ENCODE measurements at places on chromosomes 7 and 10.

DNA sequence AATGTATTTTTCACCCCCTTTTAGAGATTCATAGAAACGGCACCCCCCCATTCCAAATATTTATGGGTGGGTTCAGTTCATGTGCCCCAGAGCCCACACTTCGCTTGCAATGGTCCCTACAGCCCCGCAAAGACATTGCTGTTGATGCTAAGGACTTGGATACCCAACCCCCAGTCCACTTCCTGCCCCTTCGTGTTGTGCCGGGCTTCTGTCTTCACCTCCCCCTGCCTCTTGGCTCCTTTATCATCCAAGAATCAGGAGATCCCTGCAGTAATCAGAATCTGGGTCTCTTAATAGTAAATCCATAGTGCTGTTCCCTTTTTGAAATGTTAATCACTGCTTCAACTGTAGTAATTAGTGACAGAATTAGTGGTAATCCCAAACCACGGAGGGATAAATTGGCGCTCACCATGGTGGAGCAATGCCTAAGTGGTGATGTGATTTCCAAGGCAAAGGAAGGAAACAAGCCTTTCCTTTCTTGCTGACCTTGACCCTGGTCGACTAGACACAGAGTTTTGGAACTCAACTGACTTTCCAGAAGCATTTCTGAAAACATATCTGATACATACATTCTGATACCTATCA lies 67.7 kb downstream of the HK1 start:
- DNase-seq, result no peak

GRCh38 chr10:56319386-56319785 lies 41.7 kb downstream of the ZWINT start:
- DNase-seq, result no peak

GRCh38 chr10:7193369-7193768 lies 217.5 kb downstream of the SFMBT2 start:
- no peak for DNase-seq

GRCh38 chr10:131961777-131962662 lies 19.7 kb downstream of the BNIP3 start:
- DNase-seq, result no peak

DNA sequence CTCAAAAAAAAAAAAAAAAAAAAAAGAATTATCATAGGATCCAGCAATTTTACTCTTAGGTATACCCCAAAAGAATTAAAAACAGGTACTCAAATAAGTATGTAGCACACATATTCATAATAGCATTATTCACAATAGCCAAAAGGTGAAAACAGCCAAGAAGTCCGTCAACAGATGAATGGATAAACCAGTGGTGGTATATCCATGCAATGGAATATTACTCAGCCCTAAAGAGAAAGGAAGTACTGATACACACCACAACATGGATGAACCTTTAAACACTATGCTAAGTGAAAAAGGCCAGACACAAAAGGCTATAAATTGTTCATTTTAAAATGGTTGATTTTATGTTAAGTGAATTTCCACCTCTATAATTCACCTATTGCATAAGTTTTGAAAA lies 804.8 kb upstream of the AUTS2 start:
- DNase-seq, result no peak

GRCh38 chr7:44100458-44101302 lies 3.5 kb upstream of the AEBP1 start:
- DNase-seq, result no peak

- DNase-seq, result no peak
These were observed 80.8 kb downstream of the PAX2 start for GRCh38 chr10:100826031-100826651.

GRCh38 chr10:110510730-110511129 lies 13.0 kb downstream of the DUSP5 start:
- no peak for DNase-seq

- no peak for DNase-seq
These were observed 322.0 kb upstream of the ZNF32 start for GRCh38 chr10:43970717-43971116.

DNA sequence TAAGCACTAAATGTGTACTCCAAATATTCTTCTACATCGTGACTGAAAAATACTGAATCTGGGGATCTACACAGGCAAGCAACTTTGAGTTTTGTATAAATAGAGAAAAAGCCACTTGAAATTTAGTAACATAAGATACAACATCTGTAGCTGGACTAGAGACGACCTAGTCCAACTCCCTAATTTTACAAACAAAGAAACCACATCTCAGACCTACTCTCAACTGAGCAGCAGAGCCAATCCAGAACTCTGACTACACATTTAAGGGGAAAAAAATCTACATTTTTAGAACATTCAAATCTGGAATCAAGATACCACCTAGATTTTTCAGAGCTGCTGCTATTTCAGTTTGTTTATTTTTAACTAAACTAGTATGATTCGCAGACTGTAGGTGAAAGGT lies 88.9 kb downstream of the CABCOCO1 start:
- DNase-seq, result no peak

DNA sequence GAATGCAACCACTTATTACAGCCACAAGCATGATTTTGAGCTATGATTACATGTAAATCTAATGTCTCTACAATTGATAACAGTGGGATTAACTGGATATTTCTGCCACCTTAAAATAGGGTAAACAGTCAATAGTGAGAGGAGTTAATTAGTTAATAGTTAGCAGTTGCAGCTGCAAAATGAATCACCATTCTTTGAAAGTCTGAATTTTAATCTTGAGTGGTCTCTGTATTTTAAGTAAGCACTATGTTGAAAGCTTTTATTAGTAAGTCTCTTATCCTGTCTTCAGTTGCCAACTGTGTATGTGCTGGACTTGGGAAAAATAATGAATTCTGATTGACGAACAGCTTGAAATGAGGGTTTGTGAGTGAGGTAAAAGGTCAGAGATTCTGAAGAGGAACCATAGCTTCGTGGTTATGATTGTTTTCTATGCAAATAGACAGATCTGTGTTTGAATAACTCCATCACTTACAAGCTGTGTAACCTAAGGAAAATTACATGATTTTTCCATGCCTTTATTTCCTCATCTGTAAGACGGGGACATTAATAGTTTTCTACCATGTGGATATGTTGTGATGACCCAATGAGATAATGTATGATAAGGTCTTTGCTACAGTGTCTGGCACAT lies 75.2 kb downstream of the RNLS start:
- no peak for DNase-seq

DNA sequence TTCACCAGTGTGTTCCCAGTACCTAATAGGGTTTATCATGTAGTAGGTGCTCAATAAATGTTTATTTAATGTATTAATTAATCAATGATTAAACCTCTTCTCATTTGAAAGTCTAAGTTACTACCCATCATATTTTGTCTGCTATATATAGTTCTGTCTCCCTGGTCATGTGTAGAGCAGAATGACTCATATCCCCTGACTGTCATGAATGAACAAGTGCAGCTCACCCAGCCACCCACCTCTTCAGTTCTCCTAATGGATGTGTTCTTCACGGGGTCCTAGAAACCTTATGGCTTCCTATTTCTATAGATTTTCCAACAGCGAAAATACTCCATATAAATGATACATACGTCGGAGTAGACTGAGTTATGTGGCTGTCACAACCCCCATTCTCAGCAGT lies 64.5 kb downstream of the HIF1AN start:
- DNase-seq, result no peak

- no peak for DNase-seq
These were observed 32.2 kb downstream of the ZCCHC24 start for GRCh38 chr10:79413196-79413595.

GRCh38 chr7:81886211-81886764 lies 116.4 kb upstream of the HGF start:
- DNase-seq, result no peak

GRCh38 chr7:113099284-113099919 lies 12.8 kb upstream of the GPR85 start:
- no peak for DNase-seq

Data from muscle of arm (tissue), 14 donors.